CD8-positive, alpha-beta memory T cell (primary cell): ENCODE measurements at places on chromosomes 4 and X. TPM values are rescaled to one million over a fixed set of nuclear protein-coding genes. Genes with fewer than 3 reads are reported as not detected.

DNA sequence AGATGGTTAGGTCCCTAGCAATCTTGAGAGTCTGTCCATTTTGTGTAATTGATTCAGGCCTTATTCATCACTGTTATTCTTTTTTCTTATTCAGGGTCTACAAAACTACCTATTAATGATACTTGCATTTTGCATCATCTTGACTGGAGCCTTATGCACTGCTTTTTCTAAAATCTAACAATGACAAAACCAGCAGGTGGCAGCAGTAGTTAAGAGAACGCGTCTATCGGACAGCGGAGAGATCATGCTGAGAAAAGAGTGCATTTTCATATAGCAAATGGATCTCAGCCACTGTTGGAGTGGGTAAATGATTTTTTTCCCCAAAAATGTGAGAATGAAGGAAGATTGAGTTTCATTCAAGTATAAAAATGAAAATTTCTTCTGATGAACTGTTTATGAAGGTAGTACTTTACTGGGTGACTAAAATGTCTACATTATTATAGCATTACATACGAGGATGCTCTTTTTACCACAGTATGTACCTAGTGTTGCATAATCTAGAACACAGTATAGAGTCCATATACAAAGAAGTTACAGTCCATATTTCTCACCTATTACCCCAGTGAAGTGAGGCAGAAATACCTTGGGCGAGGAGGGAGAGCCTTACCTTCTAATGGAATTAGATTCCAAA, 43.2 kb downstream of the TMEM144 start:
- DNase-seq = no peak

DNA sequence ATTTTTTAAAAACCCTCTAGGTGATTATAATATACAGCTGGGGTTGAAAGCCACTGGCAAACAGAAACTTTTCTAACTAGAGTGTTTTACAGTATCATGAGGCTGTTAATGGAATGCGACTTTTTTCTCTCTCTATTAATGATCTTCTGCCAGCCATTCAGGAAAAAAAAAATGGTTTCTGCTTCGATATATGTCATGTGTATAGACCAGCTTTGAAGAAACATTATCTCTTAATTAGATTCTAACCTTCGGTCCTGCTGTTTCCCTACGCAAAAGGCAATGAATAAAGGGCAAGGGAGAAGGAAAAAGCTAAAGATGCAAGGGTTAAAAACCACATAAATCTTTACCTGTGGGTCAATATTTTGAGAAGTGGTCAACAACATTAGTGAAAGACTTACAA, 1662.1 kb upstream of the TENM3 start:
- DNase-seq = no peak

- no peak for DNase-seq
These were observed 5.5 kb upstream of the TRIM2 start for GRCh38 chr4:153198719-153199118.

DNA sequence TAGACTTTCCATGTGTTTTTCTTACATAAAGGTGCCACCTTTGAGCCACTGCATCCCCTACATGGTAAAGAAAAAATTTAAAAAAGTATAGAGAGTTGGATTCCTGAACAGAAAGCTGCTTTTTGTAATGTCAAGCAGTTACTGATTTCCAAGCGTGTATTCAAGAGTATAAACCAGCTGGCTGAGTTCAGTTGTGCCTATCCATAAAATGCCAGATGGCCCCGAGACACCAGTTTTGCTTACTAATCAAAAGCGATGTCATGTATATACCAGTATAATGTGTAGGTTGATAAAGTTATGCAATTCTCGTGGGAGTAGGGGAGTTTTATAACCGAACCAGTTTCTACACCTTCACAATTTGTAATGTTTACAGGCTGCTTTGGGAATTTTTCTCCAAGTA, 26.2 kb upstream of the PNPLA4 start:
- no peak for DNase-seq

- no peak for DNase-seq
These were observed 37.0 kb upstream of the FAT4 start for GRCh38 chr4:125277790-125278189.

GRCh38 chr4:133891011-133891410, 310.6 kb downstream of the PABPC4L start:
- no peak for DNase-seq

- no peak for DNase-seq
These were observed 201.5 kb upstream of the GATB start for GRCh38 chr4:151962138-151962823.

- no peak for DNase-seq
These were observed 82.1 kb downstream of the ALPK1 start for GRCh38 chr4:112379306-112379705.

DNA sequence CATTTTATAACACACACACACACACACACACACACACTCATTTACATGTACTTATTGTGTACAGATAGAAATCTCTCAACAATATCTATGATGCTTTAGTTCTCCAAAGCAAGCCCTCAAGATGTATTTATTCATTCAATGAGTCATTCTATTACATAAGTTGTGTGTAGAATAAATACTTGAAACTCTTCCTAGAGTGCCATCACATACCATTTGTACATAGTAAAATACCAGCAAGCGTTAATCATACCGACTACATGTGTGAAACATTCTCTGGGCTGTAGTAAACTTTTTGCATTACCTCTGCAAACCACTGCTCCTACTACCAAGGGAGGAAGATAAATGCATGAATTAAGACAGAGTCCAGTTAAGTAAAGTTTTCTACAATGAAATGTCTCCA, 70.9 kb downstream of the EPHA5 start:
- no peak for DNase-seq

GRCh38 chr4:30005995-30006394, 714.2 kb upstream of the PCDH7 start:
- no peak for DNase-seq

Gene HSD17B13
- 0.22 TPM for total RNA-seq

Gene PNMA6F
- not detected for total RNA-seq

Gene BTK
- total RNA-seq = 0.60 TPM

Gene NAT8L
- total RNA-seq = 0.42 TPM

Gene PRSS12
- total RNA-seq = not detected
